Smooth muscle cell of the umbilical artery (primary cell): ENCODE measurements at places on chromosomes 5 and 9. TPM values are rescaled to one million over a fixed set of nuclear protein-coding genes. Genes with fewer than 3 reads are reported as not detected.

The ACTBL2 gene
- 0.89 and 1.4 TPM in 2 replicates for total RNA-seq

The CDH9 gene
- 0.59 TPM in 1 of 2 replicates, not detected in the other for total RNA-seq

The TMED9 gene
- 354 and 386 TPM in 2 replicates for total RNA-seq

The OR1Q1 gene
- total RNA-seq = not detected in 2 replicates

The CAVIN4 gene
- total RNA-seq = 2.4 and 3.6 TPM in 2 replicates

The FOXD1 gene
- total RNA-seq = 10.7 and 39.3 TPM in 2 replicates

The GLRA1 gene
- total RNA-seq = not detected in 2 replicates

The PCDHA9 gene
- under 0.01 and 0.09 TPM in 2 replicates for total RNA-seq

The GM2A gene
- 17.8 and 21.1 TPM in 2 replicates for total RNA-seq

The GABRA6 gene
- not detected in 2 replicates for total RNA-seq

The KCNMB1 gene
- 0.05 TPM in 1 of 2 replicates, not detected in the other for total RNA-seq

The SLC2A6 gene
- total RNA-seq = 33.1 and 38.3 TPM in 2 replicates

The SYNPO gene
- total RNA-seq = 15.4 and 19.0 TPM in 2 replicates

The CER1 gene
- not detected in 2 replicates for total RNA-seq

The HTR4 gene
- not detected in 2 replicates for total RNA-seq

The CDC20B gene
- not detected in 2 replicates for total RNA-seq

The PDZD2 gene
- under 0.01 and 0.05 TPM in 2 replicates for total RNA-seq

The EPB41L4B gene
- total RNA-seq = 0.09 TPM in 1 of 2 replicates, not detected in the other

The RNF180 gene
- 7.4 and 15.2 TPM in 2 replicates for total RNA-seq

The IRX1 gene
- total RNA-seq = not detected in 2 replicates

The ACSL6 gene
- under 0.01 TPM in 1 of 2 replicates, not detected in the other for total RNA-seq

The ARL14EPL gene
- total RNA-seq = not detected in 2 replicates

The MEGF10 gene
- total RNA-seq = 0.14 TPM in 1 of 2 replicates, not detected in the other

The SPINK7 gene
- not detected in 2 replicates for total RNA-seq

The KIF4B gene
- 0.09 TPM in 1 of 2 replicates, not detected in the other for total RNA-seq

The SLC1A1 gene
- 18.7 and 26.8 TPM in 2 replicates for total RNA-seq

The TLR4 gene
- total RNA-seq = 0.23 and 0.30 TPM in 2 replicates

The ZNF483 gene
- total RNA-seq = 1.2 TPM in 2 replicates

The TUSC1 gene
- total RNA-seq = 7.6 and 10.4 TPM in 2 replicates

The DELE1 gene
- 37.1 and 43.3 TPM in 2 replicates for total RNA-seq

The GPX8 gene
- 165 and 240 TPM in 2 replicates for total RNA-seq

The SMIM27 gene
- 1.5 and 2.7 TPM in 2 replicates for total RNA-seq

The FAM200C gene
- total RNA-seq = 4.8 and 5.1 TPM in 2 replicates

The ISOC1 gene
- 24.1 and 27.0 TPM in 2 replicates for total RNA-seq

The IGIP gene
- 16.2 and 18.7 TPM in 2 replicates for total RNA-seq

The SLC22A4 gene
- total RNA-seq = 3.8 and 4.8 TPM in 2 replicates

The MLANA gene
- total RNA-seq = 0.05 TPM in 1 of 2 replicates, not detected in the other

The ODF2 gene
- total RNA-seq = 39.2 and 56.0 TPM in 2 replicates

The BRINP1 gene
- not detected in 2 replicates for total RNA-seq

The TMEM174 gene
- not detected in 2 replicates for total RNA-seq

The CLPTM1L gene
- total RNA-seq = 278 and 334 TPM in 2 replicates

The RALGPS1 gene
- total RNA-seq = 1.5 and 3.6 TPM in 2 replicates

The LPAR1 gene
- 45.7 and 82.0 TPM in 2 replicates for total RNA-seq

The MCC gene
- 58.4 and 95.9 TPM in 2 replicates for total RNA-seq

The RAB3C gene
- not detected in 2 replicates for total RNA-seq

The PCDHB3 gene
- total RNA-seq = 0.09 and 0.30 TPM in 2 replicates

The GDA gene
- not detected in 2 replicates for total RNA-seq

The OTP gene
- total RNA-seq = not detected in 2 replicates

The TRIM14 gene
- 3.0 and 8.0 TPM in 2 replicates for total RNA-seq

The CENPP gene
- total RNA-seq = 2.1 and 4.7 TPM in 2 replicates

The IFNA21 gene
- not detected in 2 replicates for total RNA-seq

The EGFLAM gene
- total RNA-seq = 1.3 and 11.3 TPM in 2 replicates

The LCN10 gene
- total RNA-seq = not detected in 2 replicates

The C6 gene
- total RNA-seq = not detected in 2 replicates

The SPOUT1 gene
- 16.0 and 28.7 TPM in 2 replicates for total RNA-seq
